ENCODE measurements at places on chromosomes 6 and 20.

GRCh38 chr6:41635365-41635764 is 2.9 kb upstream of the MDFI start:
- no peak for DNase-seq

DNA sequence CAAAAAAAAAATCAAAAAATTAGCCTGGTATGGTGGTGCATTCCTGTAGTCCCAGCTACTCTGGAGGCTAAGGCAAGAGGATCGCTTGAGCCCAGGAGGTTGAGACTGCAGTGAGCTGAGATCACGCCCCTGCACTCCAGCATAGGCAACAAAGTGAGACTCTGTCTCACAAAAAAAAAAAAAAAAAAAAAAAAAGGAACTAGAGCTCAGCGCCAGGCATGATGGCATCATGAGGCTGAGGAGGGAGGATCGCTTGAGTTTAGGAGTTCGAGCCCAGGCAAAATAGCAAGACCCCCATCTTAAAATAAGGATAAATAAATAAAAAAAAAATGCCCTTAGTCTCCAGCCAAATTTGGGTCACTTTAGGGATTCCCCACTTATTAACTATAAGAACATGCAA is 40.4 kb upstream of the PIM1 start:
- DNase-seq: no peak

- no peak for DNase-seq
Observed at GRCh38 chr6:43318011-43318410, 9.4 kb upstream of the CRIP3 start.

GRCh38 chr20:38730989-38731737 is 6.9 kb downstream of the SLC32A1 start:
- DNase-seq: peak; percentile 76

GRCh38 chr6:124792386-124792785 is 169.9 kb upstream of the RNF217 start:
- DNase-seq: no peak

- DNase-seq: no peak
Observed at GRCh38 chr6:159650314-159650713, 42.7 kb downstream of the SOD2 start.

DNA sequence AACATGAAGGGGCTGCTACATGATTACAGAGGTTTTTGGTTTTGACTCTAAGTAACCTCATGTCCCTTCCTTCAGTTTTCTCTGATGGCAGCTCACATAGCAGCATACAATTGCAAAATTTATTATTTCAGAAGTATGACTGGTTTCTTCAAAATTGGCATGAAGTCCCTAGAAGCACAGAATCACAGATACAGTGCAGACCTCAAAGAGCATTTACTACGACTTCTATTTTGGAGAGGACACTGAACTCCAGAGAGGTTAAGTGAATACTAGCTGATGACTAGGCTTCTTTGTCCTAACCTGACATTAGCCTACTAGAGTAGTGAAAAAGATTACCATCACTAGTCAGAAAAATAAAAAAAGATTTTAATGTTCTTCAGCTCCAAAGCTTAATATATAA is 664.3 kb downstream of the RFPL4B start:
- DNase-seq: no peak

- no peak for DNase-seq
Observed at GRCh38 chr6:6176127-6176526, 144.3 kb downstream of the F13A1 start.

GRCh38 chr6:29764422-29765196 is 41.4 kb downstream of the HLA-F start:
- no peak for DNase-seq

- no peak for DNase-seq
Observed at GRCh38 chr6:14166839-14167238, 49.3 kb downstream of the CD83 start.
